ENCODE measurements at places on chromosomes 1 and 21.

DNA sequence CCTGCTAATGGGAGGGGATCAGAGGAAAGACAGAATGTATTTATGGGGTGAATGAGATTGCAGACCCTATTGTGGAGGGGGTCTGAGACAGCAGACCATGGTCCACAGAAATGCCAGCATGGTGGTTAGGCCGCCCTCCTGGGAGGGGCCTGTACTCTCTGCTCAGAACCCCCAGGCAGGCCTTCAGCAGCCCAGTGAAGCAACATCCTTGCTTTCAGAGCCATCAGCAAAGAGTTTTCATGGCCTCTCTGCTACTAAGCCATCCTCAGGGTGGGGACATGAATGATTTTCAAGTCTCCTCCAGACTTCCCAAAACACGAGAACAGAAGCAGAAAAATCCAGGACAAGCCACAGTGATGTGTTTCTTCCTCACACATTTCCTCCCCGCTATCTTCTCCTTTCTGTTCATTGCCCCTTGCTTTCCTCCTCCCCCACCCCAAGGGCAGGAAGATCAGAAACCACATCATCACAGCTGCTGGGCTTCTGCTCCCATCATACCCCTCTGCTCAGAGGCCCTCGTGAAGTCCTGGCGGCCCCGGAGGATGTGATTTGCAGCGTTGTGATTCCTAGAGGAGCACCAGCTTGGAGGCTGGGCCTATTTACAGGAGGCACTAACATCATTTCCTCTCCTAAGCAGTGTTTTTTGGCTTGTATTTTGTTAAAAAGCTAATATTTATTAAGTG, 48.0 kb downstream of the ABCA4 start:
- DNase-seq = no peak

GRCh38 chr1:15099441-15100120, 54.0 kb upstream of the TMEM51 start:
- no peak for DNase-seq

DNA sequence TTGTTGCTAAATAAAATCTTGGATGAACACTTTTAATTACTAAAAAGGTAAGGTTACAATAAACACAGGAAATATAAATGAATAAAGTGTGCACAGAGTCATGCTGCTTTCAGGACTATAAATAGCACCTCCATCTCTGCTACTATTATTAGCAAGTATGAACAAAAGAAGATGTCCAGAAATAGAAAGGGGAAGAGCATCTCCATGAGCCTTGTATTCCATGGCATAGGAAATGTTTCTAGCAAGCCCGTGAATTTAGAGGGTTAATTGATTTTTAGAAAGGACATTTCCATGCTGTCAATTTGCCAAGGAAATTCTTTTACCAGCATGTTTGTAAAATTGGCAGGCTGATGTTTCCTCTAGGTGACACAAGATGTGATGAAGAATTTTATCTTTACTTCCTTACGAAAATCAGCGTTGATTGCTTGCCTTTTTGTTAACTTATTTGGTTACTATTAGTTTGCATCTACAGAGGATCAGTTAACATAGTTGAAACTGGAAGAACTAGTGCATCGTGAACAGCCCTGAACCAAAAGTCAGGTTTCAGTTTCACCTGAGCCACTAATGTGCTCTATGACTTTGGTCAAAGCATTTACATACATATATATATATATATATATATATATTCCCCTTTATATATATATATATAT, 45.3 kb downstream of the NR5A2 start:
- no peak for DNase-seq

- no peak for DNase-seq
Observed at GRCh38 chr1:218209351-218209861, 75.7 kb upstream of the RRP15 start.

DNA sequence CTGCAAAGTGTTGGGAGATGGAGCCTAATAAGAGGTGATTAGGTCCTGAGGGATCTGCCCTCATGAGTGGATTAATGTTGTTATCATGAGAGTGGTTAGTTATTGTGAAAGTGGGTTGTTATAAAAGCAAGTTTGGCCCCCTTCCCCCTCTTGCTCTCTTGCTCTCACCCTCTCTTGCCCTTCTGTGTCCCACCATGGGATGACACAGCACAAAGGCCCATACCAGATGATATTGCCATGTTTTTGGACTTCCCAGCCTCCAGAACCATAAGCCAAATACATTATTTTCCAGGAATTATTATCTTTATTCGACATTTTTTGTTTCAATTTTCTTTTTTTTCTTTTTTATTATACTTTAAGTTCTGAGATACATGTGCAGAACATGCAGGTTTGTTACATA, 41.4 kb upstream of the IGSF5 start:
- DNase-seq = no peak

- no peak for DNase-seq
Observed at GRCh38 chr1:96515925-96516324, 205.7 kb upstream of the PTBP2 start.

- no peak for DNase-seq
Observed at GRCh38 chr1:36080801-36081200, 3.1 kb upstream of the TEKT2 start.

All from activated CD4-positive, alpha-beta T cell treated with anti-CD3 and anti-CD28 coated beads, Interleukin-2, amount 50 U/mL, for 16 hours (primary cell).